ENCODE measurements at places on chromosomes 12 and 14.
A peak's percentile ranks its signal among the peaks of the same experiment; 100 is the strongest.

GRCh38 chr14:22792158-22792557, 23.1 kb downstream of the SLC7A7 start:
- no peak for DNase-seq

DNA sequence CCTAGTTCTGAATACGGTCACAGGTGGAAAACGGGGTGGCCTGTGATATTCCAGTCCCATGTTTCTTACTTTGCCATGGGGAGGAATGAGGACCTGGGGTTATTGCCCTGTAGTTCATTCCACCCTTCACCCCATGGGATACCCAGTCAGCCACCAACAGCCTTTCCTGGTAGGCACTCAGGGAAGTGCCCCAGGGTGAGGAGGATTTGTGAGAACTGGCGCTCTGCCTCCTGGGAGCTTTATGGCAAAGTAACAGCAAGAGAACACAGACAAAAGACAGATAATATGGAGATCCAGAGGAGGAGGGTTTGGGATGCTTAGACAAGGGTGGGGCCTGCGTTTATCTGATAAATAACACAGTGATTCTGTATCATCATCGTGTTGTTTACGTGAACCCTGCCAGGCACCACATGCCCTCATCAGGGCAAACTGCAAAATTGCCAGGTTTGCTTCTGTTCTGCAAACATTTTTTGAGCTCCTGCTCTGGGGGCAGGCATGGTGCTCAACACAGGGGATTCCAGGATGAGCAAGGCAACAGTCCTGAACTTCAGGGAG, 223.5 kb downstream of the SLC41A2 start:
- DNase-seq, result no peak

- DNase-seq, result peak; percentile 78
These were observed 3.7 kb upstream of the NECAP1 start for GRCh38 chr12:8078398-8078797.

- DNase-seq, result no peak
These were observed 480.2 kb upstream of the CCDC196 start for GRCh38 chr14:66005900-66006434.

GRCh38 chr12:32115404-32116104, 8.9 kb downstream of the BICD1 start:
- DNase-seq, result no peak

GRCh38 chr12:102478405-102479098, 1.8 kb downstream of the IGF1 start:
- DNase-seq, result peak; percentile 15

GRCh38 chr12:124308741-124309140, 13.8 kb downstream of the RFLNA start:
- no peak for DNase-seq
